ENCODE measurements at places on chromosomes 2 and 18.

- DNase-seq: no peak
Measured at GRCh38 chr2:174571669-174572323, 25.8 kb downstream of the WIPF1 start.

DNA sequence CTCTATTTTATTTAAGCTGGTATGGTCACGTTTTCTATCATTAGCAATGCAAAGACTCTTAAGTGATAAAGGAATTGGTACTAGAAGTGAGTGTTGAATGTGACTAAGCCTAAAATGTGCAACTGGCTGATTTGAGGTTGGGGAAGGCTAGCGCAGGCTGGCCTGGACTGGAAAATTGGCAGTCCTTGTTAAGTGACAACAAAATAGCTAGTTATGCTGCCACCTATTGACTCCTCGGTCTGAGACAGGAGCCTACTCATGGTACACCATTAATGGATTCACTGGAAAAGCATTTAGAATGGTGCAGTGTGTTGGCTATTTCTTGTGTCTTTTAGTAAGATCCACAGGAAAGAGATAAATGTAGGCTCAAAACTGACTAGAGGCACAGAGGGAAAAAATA, 5.7 kb upstream of the WIPF1 start:
- peak; percentile 56 for DNase-seq

DNA sequence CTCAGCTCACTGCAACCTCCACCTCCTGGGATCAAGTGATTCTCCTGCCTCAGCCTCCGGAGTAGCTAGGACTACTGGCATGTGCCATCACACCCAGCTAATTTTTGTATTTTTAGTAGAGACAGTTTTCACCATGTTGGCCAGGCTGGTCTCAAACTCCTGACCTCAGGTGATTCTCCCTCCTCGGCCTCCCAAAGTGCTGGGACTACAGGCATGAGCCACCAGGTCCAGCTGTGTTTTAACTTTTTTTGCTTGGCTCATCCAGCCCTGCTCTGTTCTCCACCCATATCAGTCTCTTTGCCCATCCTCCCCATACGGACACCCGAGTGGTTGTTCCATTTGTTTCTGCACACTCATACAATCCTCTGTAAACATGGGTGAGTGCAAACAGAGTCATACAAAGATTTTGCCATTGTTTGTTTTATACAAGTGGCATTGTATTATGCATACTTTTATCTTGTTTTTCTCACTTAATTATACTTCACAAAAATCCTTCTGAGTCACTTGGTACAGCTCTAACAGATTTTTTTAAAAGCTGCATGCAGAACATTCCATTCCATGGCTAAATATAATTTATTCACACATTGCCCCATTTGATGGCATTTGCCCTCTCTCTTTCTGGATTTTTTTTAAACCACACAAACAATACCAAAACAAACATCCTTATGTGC, 5.3 kb downstream of the APOB start:
- DNase-seq: no peak

GRCh38 chr2:69171116-69171896, 158.3 kb downstream of the ANTXR1 start:
- no peak for DNase-seq

- DNase-seq: peak; percentile 10
Measured at GRCh38 chr2:162840598-162841246, 2.2 kb upstream of the KCNH7 start.

DNA sequence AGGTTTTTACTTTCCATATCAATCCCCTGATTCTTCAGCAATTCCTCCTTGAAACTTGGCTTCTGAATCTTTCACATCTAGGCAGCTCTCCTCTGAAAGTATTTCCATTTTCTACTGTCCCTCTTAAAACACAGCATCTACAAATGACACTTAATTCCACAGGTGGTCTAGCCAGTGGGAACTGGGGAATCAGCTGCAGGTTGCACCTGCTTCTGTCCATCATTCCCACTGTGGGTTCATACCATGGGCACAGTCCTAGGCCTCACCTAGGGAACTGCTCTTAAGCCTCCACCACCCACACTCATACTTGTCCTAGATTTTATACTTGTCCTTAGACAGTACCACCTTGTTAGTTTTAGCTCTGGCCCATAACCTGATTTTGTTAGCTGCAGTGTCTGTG, 2.2 kb downstream of the LOXL3 start:
- DNase-seq: no peak

GRCh38 chr18:44856157-44856556, 175.5 kb downstream of the SETBP1 start:
- DNase-seq: no peak

- DNase-seq: no peak
Measured at GRCh38 chr2:197037863-197038398, 111.4 kb upstream of the PGAP1 start.

GRCh38 chr2:43458014-43458628, 137.7 kb downstream of the THADA start:
- DNase-seq: no peak

- DNase-seq: no peak
Measured at GRCh38 chr2:109531896-109532727, 81.7 kb downstream of the SEPTIN10 start.

DNA sequence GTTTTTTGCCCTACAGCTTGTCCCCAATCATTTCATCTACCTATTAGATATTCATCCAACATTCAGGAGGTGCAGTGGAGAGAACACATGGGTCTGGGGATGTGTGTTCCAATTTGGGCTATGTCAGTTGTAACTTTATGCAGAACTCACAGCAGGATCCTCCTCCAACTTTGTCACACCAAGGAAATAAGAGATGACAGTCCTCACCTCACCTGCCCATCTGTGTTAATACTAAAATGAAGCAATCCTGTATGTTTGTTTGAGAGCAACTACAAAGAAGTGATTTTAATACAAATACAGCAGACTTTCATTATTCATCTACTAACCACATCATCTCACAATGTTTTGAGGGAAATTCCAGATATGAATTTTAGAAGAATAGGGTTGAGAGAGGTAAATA, 126.7 kb downstream of the ARHGAP15 start:
- no peak for DNase-seq

GRCh38 chr18:38619129-38619528, 1053.5 kb upstream of the CELF4 start:
- DNase-seq: no peak

DNA sequence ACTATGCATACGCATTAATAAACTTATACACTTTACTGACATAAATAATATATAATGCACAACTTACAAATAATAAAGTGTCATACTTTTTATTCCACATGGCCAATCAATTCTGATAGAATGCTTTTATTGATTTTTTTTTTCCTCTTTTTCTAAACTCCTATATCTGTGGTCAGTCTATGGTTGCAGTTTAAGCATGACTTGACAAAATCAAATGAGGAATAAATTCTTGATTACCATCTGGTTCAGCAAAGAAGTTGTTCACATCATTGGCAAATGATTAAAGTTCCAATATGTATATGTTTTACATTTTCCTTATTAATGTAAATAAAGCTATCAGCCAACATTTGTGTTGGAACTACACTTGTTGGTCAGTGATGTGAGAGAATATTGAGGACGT, 83.5 kb downstream of the EML6 start:
- DNase-seq: no peak

DNA sequence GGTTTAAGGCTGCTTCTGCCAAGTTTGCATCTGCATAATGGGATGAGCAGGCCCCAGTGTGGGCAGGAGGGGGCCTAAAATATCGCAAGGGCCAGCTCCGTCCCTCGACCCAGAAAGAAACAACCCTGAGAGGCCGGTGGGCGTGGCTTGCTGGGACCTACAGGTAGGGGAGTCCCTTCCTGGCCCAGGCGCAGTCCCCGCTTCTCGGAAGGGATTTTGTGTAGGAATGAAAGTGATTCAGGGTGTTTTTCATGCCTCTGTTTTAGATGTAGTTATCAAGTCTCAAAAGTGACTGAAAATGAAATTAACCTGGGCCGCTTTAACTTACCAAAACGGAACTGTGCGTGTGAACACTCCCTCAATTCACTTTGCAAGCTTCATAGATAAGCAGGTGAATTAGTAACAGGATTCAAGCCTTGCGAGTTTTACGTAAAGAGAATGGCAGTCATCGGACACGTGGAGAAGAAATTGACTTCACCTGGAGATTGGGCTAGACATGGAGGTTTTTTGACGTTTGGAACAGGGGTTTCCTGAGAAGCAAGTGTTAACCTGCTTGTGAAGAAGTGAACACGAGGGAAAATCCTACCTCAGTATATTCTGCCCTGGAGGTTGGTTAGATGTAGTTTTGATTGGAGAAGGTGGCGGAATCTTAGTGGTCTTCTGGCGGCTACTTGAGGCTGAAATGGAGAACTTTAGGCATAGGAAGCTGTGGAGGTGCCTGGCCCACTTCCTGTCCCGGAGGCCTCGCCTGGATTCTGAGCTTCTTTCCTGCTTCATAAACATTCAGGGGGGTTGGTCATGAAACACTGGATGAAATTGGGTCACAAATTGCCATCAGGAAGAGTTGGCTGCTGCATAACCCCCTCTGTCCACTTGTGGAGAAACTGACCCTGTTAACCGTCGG, 1.7 kb downstream of the NCK2 start:
- no peak for DNase-seq

GRCh38 chr2:125516496-125517109, 1139.4 kb upstream of the GYPC start:
- DNase-seq: peak; percentile 32

- no peak for DNase-seq
Measured at GRCh38 chr2:159513745-159514144, 102.6 kb downstream of the BAZ2B start.

DNA sequence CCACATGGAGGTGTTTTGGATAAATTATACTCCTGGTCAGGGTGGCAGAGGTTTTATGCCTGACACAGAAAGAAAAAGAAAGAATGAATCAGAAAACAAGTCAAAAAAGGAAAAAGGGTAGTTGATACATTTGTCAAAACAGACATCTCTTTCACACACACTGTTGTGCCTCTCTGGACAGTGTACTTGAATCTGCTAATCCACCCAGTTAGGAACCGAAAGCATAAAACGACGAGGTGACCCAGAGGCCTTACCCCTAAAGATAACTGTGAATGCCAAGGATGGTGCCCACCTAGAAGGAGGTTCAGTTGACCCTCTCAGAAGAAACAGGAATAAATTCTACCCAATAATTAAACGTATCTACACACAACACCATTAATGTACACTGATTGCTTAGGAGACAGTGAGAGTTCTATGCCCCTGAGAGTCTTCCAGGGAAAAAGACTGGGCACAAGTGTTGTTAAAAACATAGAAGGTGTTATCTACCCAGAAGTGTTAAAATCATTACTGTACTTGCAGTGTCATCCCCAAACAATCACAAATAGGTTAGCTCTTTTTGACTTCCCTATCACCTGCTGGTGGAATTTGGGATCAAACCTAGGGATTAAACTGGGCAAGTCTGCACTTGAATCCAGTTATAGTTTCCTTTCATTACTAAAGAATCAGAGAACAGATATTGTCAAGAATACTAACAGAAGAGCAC, 123.2 kb upstream of the DNAJC10 start:
- DNase-seq: no peak

GRCh38 chr18:76490670-76491472, 4.2 kb downstream of the ZNF516 start:
- no peak for DNase-seq

DNA sequence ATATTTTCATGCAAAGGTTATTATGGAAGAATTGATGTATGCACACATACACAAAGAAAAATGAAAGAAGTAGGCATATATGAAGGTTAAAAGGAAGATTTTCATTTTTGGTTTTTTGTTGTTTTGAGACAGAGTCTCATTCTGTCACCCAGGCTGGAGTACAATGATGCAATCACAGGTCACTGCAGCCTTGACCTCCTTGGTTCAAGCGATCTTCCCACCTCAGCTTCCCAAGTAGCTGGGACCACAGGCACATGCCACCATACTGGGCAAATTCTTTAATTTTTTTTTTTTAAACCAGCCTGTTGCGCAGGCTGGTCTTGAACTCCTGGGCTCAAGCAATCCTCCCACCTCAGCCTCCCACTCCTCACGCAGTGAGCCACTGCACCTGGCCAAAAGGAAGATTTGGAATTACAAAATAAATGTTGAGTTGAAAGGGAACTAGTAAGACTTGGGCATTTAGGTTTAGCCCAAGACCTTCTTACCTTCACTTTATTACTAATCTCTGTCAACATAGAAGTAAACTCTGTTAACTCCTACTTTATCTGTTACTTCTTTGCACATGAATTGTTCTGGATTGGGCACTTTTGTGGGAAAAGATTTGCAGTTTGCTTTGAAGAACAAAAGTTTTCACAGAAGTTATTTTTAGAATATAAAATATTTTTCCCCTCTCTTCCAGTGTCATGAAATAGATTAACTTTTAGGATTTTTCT, 31.7 kb upstream of the NBEAL1 start:
- no peak for DNase-seq

- no peak for DNase-seq
Measured at GRCh38 chr2:2563309-2563860, 232.3 kb upstream of the MYT1L start.

DNA sequence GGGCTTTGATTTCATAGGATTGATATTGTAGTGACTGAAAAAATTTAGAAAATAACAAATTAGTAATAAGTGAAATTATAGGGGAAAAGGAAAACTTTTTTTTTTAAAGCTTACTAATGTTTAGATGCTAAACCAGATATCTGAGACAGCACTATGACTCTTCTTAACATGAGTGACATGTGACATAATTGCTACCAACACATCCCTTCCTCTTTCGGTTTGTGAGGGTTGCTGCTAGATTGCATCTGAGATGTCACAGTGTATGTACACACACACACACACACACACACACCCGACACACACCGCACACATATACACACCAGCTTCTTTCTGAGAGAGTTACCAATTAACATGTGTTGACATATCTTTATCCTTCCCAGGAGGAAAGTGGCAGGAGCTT, 18.0 kb downstream of the RAPGEF4 start:
- DNase-seq: no peak

DNA sequence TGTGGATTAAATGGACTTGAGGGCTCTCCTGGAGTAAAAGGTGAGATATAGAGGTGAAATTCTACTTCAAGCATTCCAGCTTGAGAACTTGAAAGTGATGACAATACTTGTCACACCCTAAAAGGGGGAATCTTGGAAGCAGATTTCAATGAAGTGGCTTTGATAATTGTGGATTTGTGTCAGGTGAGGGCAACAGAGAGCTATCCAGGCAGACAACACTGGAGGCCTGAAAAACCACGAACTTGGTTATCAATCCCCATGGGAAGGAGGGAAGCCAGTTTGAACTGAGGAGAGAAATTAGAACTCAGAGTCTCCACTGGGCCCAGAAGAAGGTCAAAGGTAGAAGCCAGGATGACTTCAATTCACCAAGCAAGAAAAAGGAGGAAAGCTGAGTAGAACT, 263.9 kb downstream of the FIGN start:
- peak; percentile 30 for DNase-seq

- DNase-seq: no peak
Measured at GRCh38 chr2:117958186-117958585, 55.7 kb downstream of the CCDC93 start.

- no peak for DNase-seq
Measured at GRCh38 chr2:8461341-8461740, 220.5 kb upstream of the ID2 start.

All from D341Med (cell line).